ENCODE measurements at places on chromosomes 3 and 15. TPM values are rescaled to one million over a fixed set of nuclear protein-coding genes. Genes with fewer than 3 reads are reported as not detected.

VGLL3 gene
- 22.2 TPM for total RNA-seq

SCG5 gene
- total RNA-seq = 2.0 TPM

ZPLD1 gene
- total RNA-seq = 0.12 TPM

P2RY13 gene
- not detected for total RNA-seq

SLC28A1 gene
- 2.7 TPM for total RNA-seq

WDR93 gene
- 0.13 TPM for total RNA-seq

PLCB2 gene
- total RNA-seq = 1.7 TPM

C3orf62 gene
- total RNA-seq = 4.5 TPM

GOLIM4 gene
- total RNA-seq = 67.2 TPM

CHRM5 gene
- not detected for total RNA-seq

STARD9 gene
- total RNA-seq = 1.8 TPM

MOBP gene
- total RNA-seq = 0.10 TPM

CASR gene
- 0.37 TPM for total RNA-seq

GP5 gene
- 0.27 TPM for total RNA-seq

UQCRC1 gene
- 352 TPM for total RNA-seq

KNG1 gene
- 88.9 TPM for total RNA-seq

CCNB2 gene
- 15.1 TPM for total RNA-seq

IQCF5 gene
- not detected for total RNA-seq

MASP1 gene
- total RNA-seq = 25.1 TPM

INKA1 gene
- 5.1 TPM for total RNA-seq

PHC3 gene
- 36.2 TPM for total RNA-seq

FBXL2 gene
- 11.7 TPM for total RNA-seq

CP gene
- total RNA-seq = 22.3 TPM

IL5RA gene
- total RNA-seq = 1.5 TPM

Measured in hepatocyte (in vitro differentiated cells).